ENCODE measurements at places on chromosomes 11 and 22.

DNA sequence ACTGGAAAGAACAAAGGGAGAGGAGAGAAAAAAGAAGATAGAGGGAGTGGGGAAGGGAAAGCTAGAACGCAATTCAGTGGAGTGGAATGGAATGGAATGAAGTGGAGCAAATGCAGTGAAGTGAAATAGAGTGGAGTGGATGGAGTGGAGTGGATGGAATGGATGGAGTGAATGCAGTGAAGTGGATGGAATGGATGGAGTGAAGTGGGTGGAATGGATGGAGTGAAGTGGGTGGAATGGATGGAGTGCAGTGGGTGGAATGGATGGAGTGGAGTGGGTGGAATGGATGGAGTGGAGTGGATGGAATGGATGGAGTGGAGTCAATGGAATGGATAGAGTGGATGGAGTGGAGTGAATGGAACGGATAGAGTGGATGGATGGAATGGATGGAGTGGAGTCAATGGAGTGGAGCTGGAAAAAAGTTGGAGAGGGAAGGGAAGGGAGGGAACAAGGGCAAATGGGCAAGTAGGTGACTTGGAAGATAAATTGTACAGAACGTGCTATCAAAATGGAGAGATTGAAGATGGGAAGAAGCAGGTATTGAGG lies 13.9 kb downstream of the IFITM10 start:
- DNase-seq, result no peak

DNA sequence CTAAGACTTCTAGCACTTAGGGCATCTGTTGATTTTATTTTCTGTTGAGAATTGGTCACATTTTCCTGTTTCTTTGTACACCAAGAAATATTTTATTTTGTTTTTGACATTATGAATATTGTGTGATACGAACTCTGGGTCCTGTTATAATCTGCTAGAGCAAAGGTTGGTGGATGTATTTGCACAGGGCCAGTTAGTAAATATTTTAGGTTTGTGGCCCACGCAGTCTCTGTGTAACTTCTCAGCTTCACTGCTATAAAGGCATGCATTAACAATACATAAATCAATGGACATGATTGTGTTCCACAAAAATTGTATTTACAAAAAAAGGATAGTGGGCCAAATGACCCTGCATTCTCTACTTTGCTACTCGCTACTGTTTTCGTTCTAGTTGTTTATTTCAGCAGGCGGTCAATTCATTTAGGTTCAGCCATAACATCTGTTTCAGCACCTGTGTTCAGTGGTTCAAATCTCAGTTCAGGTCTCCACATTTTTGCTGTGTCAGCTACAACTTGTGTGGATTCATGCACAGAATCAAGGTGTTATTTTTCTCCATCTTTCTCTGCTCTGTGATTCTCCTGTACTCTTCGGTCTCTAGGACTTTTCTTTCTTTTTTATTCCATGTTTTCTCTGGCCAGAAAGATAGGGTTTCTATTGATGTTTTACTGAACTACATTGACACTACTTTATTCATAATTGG lies 786.2 kb downstream of the ETS1 start:
- no peak for DNase-seq

DNA sequence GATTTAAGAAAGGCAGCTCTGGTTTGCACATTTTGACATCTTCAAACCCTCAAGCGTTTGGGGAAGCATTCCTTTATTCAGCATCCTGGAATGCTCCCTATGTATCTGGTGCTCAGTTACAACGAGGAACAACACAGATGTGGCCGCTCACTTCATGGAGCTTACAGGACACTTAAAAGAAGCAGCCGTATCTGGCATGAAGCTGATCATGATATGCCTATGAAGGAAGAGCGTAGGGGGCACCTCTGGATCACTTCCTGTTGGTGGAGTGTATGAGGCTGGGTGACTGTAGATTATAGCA lies 72.3 kb upstream of the TP53I11 start:
- DNase-seq, result no peak

DNA sequence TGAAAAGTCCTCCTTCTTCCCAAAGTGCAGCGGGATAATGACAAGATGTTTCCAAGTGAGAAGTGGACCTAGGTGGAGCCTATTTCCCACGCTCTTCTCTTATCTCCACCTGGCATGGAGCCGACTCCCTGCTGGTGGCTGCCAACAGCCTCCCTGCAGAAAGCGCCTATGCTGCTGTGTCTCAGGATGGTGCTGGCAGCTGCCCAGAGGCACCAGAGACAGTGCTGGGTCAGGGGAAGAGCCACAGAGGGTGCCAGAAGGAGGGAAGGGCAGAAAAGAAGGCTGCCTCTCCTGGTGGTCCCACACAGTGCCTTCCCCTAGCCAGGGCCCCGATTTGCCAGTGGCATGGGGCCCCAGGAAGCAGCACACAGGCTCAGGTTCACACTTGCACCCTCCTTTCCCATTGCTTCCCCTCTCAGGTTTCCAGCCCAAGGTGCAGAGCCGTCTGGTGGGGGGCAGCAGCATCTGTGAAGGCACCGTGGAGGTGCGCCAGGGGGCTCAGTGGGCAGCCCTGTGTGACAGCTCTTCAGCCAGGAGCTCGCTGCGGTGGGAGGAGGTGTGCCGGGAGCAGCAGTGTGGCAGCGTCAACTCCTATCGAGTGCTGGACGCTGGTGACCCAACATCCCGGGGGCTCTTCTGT lies 19.0 kb downstream of the CD5 start:
- no peak for DNase-seq

- DNase-seq, result no peak
Observed at GRCh38 chr11:95067841-95068219, 1.1 kb downstream of the SRSF8 start.

DNA sequence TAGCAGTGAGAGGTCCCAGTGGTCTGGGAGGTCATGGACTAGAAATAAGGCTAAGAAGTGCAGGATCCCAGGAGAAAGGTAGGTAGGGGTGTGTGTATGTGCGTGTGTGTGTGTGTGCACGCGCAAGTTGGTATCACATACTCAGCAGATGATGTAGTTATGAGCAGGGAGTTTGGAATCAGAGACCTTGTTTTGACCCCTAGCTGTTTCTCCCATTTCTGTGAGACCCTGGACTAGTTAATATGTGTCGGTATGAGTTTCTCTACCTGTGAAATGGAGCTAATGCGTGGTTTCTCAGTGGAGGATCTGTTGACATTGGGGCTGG lies 1.3 kb downstream of the SERPING1 start:
- no peak for DNase-seq

DNA sequence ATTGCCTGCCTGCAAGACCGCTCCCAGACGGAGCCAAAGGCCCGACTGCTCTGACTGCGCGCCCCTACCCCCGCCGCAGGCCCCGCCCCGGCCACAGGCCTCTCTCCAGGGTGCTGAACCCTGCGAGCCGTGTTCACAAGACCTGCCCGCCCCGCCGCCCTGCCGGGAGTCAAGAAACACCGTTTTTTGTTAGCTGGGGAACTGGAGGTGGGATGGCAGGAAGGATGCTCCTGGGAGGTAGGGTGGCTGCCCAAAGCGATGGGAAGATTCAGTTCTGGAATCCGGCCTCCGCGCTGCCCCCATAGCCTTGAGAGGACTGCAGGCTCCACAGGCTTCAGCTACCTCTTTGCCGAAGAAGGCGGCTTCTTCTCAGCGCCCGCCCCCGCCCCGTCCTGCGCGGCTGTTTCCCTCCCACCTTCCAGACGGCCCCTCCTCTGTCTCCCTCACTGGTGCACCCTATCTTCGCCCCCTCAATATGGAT lies 2.7 kb upstream of the PDE2A start:
- peak; percentile 50 for DNase-seq

- DNase-seq, result no peak
Observed at GRCh38 chr11:130638033-130638432, 189.6 kb downstream of the ADAMTS15 start.

DNA sequence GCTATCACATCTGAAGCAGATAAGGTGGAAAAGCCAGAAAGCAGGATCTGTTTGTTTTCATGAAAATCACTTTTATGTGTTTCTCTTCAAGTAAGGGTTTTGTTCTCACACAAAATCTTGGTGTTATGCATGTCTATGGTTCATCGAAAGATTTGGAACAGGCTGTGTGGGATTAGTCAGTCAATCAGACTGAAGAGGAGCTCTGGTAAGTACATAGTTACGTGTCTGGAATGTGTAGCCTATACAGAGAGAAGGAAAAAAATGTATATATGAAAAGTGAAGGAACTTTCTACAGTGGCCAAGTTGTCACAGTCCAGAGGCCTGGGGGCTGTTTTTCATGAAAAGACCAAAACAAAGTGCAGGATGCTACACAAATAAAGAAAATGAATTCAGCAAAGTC lies 156.7 kb downstream of the CNTN5 start:
- DNase-seq, result no peak

- no peak for DNase-seq
Observed at GRCh38 chr11:31968461-31969358, 122.2 kb upstream of the RCN1 start.

DNA sequence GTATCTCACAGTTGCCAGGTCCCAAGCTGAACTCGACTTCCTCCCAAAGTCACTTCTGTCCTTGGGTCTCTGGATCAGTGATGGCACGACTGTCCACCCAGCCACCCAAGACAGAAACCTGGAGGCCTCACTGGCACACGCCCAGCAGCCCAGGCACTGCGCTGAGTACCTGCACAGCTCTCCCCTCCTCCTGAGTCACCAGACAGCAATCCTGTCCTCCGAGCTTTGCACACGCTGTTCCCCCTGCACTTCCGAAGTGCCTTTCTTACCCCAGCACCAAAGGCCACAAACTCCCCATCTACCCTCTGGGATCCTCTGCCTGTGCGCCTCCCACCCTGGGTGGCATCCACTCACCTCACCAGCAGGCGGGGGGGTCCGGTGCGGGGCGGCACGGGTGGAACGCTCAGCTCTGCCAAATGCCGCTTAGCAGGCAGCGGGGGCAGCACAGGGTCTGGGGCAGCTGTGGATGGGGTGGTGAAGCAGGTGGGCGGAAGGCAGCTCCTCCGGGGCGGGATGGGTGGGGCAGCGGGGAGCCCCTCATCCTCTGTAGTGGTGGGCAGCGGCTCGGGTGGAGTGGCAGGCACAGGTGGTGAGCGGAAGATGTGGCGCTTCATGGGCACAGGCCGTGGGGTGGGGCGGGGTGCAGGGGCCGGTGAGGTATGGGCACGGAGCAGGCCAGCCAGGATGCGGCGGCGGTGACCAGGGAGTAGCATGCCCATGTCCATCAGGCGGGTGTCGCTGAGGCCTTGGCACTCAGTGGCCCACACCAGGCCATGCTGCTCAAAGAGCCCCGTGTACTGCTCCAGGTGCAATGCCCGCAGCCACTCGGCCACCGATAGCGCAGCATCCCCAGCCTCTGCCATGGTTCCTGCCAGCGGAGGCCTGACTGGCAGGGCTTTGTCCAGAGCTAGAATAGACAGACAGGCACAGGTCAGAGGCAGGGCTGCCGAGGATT lies 25.7 kb downstream of the ARAP1 start:
- DNase-seq, result no peak

GRCh38 chr22:26964642-26965041 lies 307.3 kb downstream of the MIAT start:
- DNase-seq, result no peak

DNA sequence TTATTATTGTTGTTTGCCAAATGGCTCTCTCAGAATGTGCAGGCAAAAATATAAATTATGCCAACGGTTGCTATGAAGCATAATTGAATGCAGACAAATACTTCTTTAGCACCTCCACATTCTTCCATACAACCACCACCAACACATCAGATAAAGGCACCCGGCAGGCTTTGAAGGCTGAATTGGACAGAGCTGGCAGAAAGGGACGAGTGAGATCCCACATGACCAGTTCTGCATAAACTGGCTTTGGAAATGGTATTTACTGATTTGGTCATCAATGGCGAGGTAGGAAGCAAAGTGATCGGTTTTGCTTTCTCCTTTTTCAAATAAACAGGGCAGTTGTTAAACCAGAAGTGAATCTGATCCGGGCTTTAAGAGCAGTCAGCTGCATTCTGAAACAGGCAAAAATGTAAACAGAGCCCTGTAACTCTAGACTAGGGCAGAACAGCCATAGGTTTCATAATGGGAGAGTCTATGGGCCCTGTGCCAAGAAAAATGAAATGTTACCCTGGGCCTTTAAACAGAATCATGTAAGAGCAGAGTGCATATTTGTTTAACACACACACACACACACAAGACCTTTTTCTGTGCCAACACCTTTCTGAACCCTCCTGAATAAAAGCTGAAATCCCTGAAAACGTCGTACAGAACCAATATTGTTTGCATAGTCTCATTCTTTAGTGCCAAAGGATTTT lies 97.7 kb downstream of the MPPED2 start:
- DNase-seq, result peak; percentile 60

- no peak for DNase-seq
Observed at GRCh38 chr11:127270851-127271250, 270.3 kb upstream of the KIRREL3 start.

GRCh38 chr22:26986884-26987283 lies 329.5 kb downstream of the MIAT start:
- DNase-seq, result no peak

GRCh38 chr11:19279451-19279850 lies 38.7 kb upstream of the E2F8 start:
- no peak for DNase-seq

- DNase-seq, result no peak
Observed at GRCh38 chr22:46994265-46994664, 231.8 kb downstream of the TBC1D22A start.

DNA sequence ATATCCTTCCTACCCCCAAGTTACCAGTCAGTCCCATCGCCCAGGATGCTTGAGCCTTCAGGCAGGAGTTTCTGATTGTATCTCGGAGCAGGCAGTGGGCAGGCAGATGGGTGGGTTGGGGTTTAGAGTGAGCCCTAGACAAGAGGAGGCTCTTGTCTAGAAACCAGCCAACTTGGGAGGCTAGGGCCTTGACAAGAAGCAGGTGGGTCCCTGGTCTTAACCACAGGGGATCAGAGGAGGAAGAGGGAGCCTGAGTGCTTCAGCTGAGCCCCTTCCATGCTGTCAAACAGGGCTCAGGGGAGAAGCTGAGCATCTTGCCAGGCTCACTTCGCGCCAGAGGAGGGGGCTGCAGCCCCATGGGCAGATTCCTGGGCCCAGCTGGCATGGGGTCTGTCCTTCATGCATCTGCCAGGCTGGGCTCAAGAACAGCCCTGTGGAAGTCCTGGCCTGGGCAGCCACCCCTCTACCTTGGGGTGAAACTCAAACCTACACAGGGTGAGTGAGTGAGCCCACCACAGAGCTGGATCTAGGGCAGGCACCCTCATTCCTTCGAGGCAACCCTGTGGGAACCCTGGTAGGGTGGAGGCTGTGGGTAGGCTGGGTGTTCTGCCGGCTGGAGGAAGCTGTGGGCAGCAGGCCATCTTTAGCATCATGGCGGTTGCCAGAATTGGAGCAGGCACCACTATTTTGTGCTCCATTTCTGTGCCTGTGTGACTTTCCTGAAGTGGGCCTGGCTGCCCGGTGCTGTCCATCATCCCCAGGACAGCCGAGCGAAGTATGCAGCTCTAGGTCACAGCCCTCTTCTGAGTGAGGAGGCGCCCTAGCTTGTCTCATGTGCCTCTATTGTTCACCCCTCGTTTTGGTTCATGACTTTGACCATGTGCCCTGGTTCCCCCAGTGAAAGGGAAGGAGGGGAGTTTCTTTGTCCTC lies 108.1 kb downstream of the MORC2 start:
- no peak for DNase-seq

GRCh38 chr22:43789452-43789851 lies 22.7 kb downstream of the EFCAB6 start:
- no peak for DNase-seq

- no peak for DNase-seq
Observed at GRCh38 chr22:26494506-26494905, 10.8 kb downstream of the SRRD start.

GRCh38 chr22:48015701-48016100 lies 1253.3 kb downstream of the TBC1D22A start:
- DNase-seq, result no peak

- DNase-seq, result peak; percentile 54
Observed at GRCh38 chr22:28594797-28595462, 84.7 kb downstream of the TTC28 start.

- DNase-seq, result no peak
Observed at GRCh38 chr11:8253566-8253965, 10.1 kb downstream of the LMO1 start.
